Activated naive CD4-positive, alpha-beta T cell treated with Interleukin-2 at 50 U/mL for 16 hours (primary cell): ENCODE measurements at places on chromosomes 1 and 21.

GRCh38 chr1:98323906-98324358 lies 337.6 kb upstream of the SNX7 start:
- no peak for DNase-seq

GRCh38 chr1:204920511-204920910 lies 49.8 kb downstream of the NFASC start:
- no peak for DNase-seq

GRCh38 chr1:35590476-35591040 lies 17.4 kb downstream of the TFAP2E start:
- no peak for DNase-seq

DNA sequence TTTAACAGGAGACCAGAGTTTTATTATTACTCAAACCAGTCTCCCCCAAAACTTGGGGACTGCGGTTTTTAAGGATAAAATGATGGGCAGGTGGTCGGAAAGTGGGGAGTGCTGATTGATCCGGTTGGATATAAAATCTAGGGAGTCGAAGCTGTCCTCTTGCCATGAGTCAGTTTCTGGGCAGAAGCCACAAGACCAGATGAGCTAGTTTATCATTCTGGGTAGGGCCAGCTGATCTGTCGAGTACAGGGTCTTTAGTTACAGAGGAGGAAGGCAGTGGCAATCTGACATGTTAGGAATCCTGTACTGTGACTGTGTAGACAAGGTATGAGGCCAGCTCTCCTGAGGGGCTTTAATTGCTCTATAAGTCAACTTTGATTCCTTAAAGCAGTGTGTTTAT lies 22.9 kb upstream of the FOXE3 start:
- no peak for DNase-seq

- no peak for DNase-seq
Measured at GRCh38 chr21:27555996-27556395, 589.1 kb upstream of the ADAMTS5 start.
